BJ (cell line): ENCODE measurements at places on chromosomes 7 and 10. TPM values are rescaled to one million over a fixed set of nuclear protein-coding genes. Genes with fewer than 3 reads are reported as not detected.

The OR6B1 gene
- polyA plus RNA-seq, result not detected in 2 replicates

The SPACDR gene
- 0.21 and 0.32 TPM in 2 replicates for polyA plus RNA-seq

The HYAL4 gene
- not detected in 2 replicates for polyA plus RNA-seq

The PLCE1 gene
- polyA plus RNA-seq, result 3.3 and 3.7 TPM in 2 replicates

The HPSE2 gene
- polyA plus RNA-seq, result 0.04 TPM in 1 of 2 replicates, not detected in the other

The ELOVL3 gene
- 0.34 and 0.43 TPM in 2 replicates for polyA plus RNA-seq

The GLI3 gene
- 4.4 and 5.1 TPM in 2 replicates for polyA plus RNA-seq

The ZNF804B gene
- not detected in 2 replicates for polyA plus RNA-seq

The TRPV5 gene
- 0.04 TPM in 1 of 2 replicates, not detected in the other for polyA plus RNA-seq

GRCh38 chr7:75727881-75728593 is 10.7 kb downstream of the HIP1 start:
- DNase-seq, result no peak

GRCh38 chr7:15674586-15674985 is 11.9 kb downstream of the MEOX2 start:
- DNase-seq, result no peak

DNA sequence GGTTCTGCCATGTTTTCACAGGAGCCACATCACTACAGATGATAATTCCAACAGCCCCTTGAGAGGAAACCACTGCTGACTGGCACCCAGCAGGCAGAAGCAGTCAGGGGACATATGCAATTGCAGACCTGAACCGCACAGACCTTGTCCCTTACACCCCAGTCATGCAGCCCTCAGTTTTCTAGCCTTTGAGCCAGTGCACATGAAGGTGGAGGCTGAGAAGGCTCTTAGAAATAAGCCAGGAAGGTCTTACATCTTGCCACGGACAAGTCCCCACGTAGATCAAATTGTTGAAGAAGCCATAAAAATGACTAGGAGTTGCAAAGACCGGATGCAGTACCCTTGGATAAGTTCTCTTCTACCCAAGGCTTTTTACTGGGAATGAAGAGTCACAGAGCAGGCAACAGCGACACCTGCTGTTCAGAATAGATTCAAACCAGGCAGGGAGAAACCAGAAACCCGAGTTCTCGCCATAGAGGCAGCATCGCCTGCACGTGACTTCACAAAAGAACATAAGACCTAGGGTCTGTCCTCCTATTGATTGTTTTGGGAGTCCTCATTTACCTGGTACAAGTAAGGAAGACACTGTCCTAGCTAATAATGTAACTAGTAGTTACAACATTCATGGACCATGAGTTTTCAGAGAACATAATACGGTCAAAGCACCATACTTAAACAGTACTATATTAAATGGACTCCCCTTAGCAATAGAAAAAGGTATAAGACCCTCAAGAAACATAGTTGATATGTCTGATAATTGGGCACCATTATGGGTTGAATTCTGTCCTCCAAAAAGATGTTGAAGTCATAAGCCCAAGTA is 11.1 kb downstream of the STEAP1B start:
- no peak for DNase-seq

DNA sequence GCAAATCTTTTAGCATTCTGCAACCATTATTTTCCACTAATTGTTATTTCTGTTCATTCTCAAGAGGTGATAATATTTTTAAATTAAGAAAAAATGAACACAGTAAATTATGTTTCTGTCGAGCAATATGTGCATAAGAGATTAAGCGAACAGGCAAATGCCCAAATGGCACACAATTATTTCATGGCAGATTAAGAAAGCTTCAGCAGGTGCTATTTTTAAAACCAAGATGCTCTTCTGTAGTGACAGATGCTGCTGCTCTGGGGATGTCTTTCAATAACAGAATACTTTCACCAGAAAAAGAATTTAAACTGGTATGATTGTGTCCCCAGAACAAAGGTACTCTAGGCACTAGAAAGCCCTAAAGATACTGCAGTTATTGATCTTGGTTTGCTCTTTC is 412.7 kb upstream of the SORCS1 start:
- DNase-seq, result no peak

DNA sequence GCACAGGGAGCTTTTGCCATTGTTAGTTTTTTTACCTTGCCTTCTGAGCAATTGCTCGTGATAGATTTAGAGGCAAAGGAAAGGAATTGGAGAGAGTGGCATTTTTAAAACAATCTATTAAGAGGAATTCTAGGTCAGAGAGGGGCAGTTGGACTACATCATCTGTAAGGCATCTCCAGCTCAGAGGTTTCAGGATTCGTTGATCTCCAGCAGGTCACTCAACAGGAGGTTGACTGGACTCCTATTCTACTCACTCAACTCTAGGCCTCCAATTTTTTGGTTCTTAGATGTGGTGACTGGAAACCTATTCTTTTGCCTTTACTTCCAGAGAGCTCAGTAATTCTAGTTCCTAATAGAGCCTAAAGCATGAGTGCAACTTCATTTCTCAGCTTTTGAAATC is 42.8 kb downstream of the TBXAS1 start:
- DNase-seq, result no peak

DNA sequence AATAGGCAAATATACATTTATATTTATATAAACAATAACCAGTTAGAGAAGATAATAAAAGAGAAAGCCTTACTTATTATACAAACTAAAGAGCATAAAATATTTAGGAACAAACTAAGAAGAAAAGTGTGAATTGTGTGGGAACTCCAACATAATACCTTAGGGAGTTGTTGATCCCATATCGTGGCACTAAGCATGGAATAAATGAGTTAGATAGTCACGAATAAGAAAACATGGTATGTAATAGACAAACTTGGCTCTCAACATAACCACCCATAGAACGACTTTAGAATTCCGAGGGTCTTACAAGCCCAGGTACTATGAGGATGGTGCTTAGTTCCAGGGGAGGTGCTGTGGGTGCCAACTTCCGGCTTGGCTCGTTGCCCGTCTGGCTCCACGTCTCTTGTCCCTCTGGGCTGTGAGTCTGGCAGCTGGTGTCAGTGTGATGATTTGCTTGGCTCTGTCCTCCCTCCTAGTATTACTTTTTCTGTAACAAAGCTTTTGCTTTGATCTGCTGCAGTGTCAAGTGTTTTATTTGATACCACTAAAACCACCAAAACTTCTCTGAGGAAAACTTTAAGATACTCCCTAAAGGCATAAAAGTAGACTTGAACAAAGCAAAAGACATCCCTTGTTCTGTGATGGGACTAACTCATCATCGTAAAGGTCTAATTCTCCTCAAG is 9.5 kb upstream of the RBM20 start:
- DNase-seq, result no peak

- no peak for DNase-seq
Observed at GRCh38 chr10:27603104-27603503, 99.0 kb downstream of the RAB18 start.

DNA sequence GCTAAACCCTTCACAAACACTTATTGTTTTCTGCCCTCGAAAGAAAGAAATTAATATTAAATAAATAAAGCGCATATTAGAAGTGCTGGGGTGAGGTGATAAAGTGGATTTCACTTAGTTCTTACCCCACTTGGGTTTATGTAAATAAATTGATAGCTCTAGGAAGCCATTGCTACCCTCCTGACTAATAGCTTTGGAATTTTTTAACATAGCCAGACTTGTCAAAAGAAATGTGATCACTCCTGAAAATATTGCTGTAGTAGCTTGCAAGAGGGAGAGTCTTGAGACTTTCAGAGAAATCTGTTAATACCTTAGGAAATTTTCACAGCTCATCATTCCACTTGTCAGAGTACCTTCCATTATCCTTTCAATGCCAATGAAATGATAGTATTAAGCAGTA is 7.6 kb downstream of the ARL5B start:
- no peak for DNase-seq

- no peak for DNase-seq
Observed at GRCh38 chr10:84257343-84258020, 12.6 kb downstream of the RGR start.

DNA sequence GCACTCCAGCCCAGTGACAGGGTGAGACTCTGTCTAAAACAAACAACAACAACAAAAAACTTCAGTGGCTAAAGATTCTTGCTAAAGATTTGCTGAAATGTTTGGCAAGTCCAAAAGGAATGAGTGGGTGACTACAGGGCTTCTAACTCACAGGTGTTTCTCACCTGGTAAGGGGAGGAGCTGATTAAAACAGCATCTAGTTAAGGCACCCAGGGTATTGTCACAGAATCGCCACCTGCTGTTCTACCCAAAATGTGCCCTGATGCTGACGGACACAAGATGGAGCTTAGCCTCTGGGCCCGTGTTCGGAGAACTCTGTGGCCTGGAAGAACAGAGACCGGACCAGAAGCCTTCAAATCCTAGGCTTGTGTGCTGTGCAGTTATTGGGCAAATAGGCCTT is 336.0 kb upstream of the GALNT17 start:
- DNase-seq, result no peak

DNA sequence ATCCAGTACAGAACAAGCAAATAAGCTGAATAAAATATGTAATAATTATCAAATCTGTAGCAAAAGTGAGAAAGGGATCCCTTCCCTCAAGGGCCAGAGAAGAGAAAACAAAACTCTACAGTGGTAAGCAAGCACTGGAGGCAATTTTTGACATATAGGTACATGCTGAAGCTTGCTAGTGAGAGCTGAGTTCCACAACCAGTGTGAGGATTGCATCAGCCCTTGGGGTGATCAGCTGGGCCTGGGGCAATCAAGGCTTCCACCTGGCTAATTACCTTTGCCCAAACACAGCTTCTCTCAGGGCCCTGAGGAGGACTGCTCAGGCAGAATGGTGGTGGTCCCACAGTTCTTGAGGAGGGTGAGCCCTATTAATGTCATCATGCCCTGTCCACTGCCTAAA is 134.4 kb upstream of the DLX6 start:
- DNase-seq, result no peak

DNA sequence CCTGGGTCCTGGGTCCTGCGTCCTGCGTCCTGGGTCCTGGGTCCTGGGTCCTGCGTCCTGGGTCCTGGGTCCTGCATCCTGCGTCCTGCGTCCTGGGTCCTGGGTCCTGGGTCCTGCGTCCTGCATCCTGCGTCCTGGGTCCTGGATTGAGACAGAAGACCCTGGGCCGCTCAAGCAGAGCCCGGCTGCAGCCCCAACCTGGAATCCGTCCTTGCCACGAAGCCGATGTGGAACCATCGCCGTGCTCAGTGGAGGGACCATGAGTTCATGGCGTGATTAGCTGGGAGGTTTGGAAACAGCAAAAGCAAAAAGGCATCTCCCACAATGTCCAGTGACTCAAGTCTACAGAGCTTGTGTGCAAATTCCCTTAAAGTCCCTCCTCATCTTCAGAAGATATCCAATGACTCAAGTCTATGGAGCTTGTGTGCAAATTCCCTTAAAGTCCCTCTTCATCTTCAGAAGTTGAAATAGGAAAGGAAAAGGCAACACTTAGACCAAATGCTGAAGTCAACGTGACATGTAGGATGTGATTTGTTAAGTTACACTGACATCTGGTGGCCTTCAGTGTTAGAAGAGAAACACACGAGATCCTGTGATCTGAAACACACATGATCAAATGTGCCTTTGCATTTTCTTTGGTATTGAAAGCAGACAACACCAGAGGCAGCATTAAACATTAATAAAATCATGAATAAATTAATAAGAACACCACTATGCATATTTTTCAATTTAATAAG is 179.9 kb downstream of the PTPRN2 start:
- no peak for DNase-seq
